Esophagus (tissue), 2 donors: ENCODE measurements at places on chromosomes 6 and 20. TPM values are rescaled to one million over a fixed set of nuclear protein-coding genes. Genes with fewer than 3 reads are reported as not detected.

The C2 gene
- 1.3 TPM for polyA plus RNA-seq

The GGT7 gene
- polyA plus RNA-seq = 5.7 TPM

The RIN2 gene
- polyA plus RNA-seq = 11.8 TPM

The BMP5 gene
- 0.04 TPM for polyA plus RNA-seq

The MLN gene
- polyA plus RNA-seq = not detected

The SLC22A7 gene
- not detected for polyA plus RNA-seq

The BMP7 gene
- 17.6 TPM for polyA plus RNA-seq

The RAET1L gene
- polyA plus RNA-seq = 33.9 TPM

The HLA-DQB2 gene
- polyA plus RNA-seq = 0.51 TPM

The PGBD1 gene
- polyA plus RNA-seq = 1.3 TPM

The TGM2 gene
- 8.6 TPM for polyA plus RNA-seq

The CGAS gene
- 1.2 TPM for polyA plus RNA-seq

The CLIC5 gene
- 0.37 TPM for polyA plus RNA-seq

The EEF1A2 gene
- polyA plus RNA-seq = 7.3 TPM

The COX4I2 gene
- polyA plus RNA-seq = 3.8 TPM
